ENCODE measurements at places on chromosomes 4 and X.

GRCh38 chrX:118551426-118551825 lies 55.8 kb downstream of the DOCK11 start:
- no peak for DNase-seq

DNA sequence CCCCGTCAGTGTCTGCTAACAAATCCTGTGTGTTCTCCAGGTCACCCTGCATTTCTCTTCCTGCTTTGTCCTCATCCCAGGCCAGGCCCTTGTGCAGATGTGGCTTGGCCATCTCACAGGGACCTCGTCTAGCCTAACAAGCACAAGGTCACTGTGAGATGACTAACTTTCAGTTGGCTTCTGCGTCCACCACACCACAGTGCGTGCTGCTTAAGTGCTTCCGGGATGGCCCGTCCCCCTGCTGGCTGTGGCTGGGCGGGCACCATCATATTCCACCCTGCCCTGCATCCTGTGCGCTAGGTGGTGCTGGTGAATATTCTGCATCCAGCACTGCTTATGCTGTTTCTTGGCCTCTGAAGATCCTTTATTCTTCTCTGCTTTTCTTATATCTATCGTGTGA lies 33.8 kb downstream of the RBBP7 start:
- DNase-seq: peak; percentile 1

DNA sequence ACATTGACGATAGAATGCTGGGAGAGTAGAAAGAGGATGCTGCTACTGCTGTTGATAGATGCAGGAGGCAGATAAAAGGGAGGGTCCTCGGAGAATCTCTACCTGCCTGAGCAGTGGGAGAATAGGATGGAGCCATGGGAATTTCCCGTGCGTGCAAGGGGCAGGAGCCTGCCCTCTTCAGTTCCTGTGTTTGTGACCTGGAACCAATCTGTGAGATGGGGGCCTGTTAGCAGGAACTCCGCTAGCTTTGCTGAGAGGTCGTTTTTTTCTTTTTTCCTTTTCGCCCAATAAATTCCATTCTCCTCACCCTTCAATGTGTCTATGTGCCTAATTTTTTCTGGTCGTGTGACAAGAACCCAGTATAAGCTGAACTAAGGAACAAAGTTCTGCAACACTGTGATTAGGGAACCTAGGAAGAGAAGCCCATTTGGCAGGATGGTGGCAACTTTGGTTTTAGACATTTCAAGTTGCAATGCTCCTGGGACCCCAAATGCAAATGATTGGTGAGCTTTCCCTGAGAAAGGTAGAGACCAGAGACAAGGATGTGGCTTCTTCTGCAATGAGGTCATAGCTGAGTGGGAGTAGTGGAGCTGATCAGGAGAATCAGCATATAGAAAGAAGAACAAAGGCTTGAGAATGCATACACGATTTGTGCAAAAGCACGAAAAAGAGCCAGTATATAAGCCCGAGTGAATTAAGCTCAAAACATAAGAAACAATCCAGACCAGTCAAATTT lies 23.9 kb downstream of the SLC39A8 start:
- no peak for DNase-seq

- DNase-seq: no peak
Measured at GRCh38 chrX:19543951-19544381, 28.7 kb upstream of the MAP3K15 start.

DNA sequence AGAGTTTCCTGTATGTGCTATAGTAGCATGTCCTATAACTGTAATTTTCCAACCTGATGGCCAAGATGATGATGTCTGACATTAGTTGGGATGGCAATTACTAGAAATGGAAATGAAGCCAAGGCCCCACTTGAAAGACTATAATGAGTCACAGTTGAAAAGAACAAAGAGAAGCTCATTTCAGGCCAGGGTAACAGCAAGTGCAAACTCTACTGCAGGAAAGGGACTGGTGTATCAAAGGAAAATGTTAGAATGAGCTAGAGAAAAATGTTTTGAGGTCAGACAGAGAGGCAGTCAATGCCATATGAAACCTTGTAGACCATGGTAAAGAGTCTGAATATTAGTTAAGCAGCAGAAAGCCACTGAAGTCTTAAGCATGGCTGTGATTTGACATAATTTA lies 146.2 kb upstream of the SH3RF1 start:
- DNase-seq: no peak

- DNase-seq: no peak
Measured at GRCh38 chrX:10465254-10465653, 155.1 kb downstream of the MID1 start.

GRCh38 chr4:128653527-128654444 lies 155.7 kb upstream of the JADE1 start:
- no peak for DNase-seq

DNA sequence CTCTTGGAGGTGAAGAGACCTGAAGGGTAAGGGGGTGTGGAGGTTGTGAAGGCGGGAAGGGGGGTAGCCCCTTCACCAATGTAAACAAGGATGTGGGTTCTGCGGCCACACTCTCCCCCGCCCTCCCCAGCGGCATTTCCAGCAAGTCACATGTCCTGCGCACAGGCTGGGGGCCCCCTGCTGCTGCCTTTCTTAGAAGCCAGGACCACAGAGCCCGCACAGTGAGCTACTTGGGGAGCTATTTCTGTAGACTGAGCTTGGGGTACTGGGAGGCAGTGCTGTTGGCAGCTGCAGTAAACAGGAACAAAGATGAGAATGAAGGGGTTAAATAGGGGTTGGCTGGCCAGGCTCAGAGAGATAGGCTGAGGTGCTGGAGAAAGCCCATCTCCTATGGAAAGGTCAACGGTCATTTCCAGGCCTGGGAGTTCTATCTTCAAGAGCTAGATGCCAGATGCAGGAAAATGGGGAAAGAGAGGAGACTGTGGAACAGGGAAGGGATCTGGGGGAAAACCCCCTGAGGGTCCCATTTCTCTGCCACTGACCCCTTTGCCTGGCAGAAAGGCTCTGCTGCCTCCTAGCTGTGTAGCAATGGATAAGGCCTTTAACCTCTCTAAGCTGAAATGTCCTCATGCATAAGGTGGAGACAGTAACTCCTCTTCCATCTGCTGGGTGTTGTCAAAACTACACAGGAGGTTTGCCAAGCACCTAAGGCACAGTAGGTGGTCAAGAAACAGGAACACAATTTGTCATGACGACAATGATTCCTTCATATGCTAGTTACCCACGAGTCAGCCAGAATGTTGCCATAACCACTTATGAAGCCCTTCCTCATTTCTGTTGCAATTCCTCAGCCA lies 18.5 kb upstream of the PIM2 start:
- peak; percentile 95 for DNase-seq

- DNase-seq: no peak
Measured at GRCh38 chr4:95153182-95153581, 395.4 kb downstream of the BMPR1B start.

GRCh38 chr4:89617317-89617716 lies 219.6 kb downstream of the SNCA start:
- no peak for DNase-seq

DNA sequence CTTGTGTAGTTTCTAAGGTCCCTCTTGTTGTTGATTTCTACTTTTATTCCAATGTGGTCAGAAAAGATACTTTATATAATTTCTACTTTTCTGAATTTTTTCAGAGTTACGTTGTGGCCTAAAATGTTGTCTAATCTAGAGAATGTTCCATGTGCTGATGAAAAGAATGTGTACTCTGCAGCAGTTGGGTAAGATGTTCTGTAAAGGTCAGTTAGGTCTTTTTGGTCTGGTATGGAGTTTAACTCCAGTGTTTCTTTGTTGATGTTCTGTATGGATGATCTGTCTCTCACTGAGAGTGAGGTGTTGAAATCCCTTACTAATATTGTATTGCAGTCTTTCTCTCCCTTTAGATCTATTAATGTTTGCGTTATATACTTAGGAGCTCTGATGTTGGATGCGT lies 37.0 kb upstream of the GPRIN3 start:
- DNase-seq: no peak

GRCh38 chr4:40553995-40554394 lies 75.7 kb downstream of the RBM47 start:
- peak; percentile 11 for DNase-seq

GRCh38 chr4:26173619-26174018 lies 147.2 kb upstream of the RBPJ start:
- no peak for DNase-seq

- DNase-seq: no peak
Measured at GRCh38 chr4:13344216-13344615, 139.9 kb downstream of the RAB28 start.

DNA sequence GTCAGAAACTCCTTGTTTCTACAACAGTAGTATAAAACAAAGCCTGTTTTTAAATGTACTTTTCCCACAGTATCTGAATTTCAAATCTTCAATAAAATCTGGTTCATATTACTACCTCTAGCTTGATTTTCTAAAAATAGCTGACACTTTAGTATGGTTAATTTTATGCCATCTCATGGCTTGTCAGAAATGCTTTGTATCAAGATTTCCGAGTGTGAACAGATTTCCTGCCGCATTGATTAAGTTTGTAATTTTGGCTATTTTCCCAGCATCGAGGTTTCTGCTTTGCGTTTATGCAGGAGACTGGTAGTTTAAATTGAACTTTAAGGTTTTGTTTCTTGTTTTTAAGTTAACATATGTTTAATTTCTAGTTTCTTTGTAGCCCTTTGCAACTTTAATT lies 44.2 kb downstream of the CLCN3 start:
- no peak for DNase-seq

GRCh38 chr4:21795091-21795490 lies 153.5 kb downstream of the KCNIP4 start:
- DNase-seq: peak; percentile 18

GRCh38 chr4:82599336-82599735 lies 37.5 kb upstream of the TMEM150C start:
- DNase-seq: no peak

- DNase-seq: no peak
Measured at GRCh38 chr4:7159923-7160322, 32.4 kb upstream of the SORCS2 start.

Data from CD4-positive, alpha-beta T cell treated with Interleukin-21 for 1 hour (primary cell).